ENCODE measurements at places on chromosomes 12 and 14. TPM values are rescaled to one million over a fixed set of nuclear protein-coding genes. Genes with fewer than 3 reads are reported as not detected.

The CCDC177 gene
- total RNA-seq: not detected

The C3AR1 gene
- 1.9 TPM for total RNA-seq

The SERPINA1 gene
- 6.9 TPM for total RNA-seq

The BBOF1 gene
- 10.2 TPM for total RNA-seq

The TAS2R8 gene
- total RNA-seq: not detected

The PLA2G1B gene
- total RNA-seq: not detected

The BICDL1 gene
- not detected for total RNA-seq

The IPO8 gene
- total RNA-seq: 21.0 TPM

The SLC25A47 gene
- not detected for total RNA-seq

The DHRS4 gene
- total RNA-seq: 58.2 TPM

The NELL2 gene
- not detected for total RNA-seq

The LHX5 gene
- not detected for total RNA-seq

The PARP2 gene
- 34.2 TPM for total RNA-seq

The TAS2R50 gene
- total RNA-seq: not detected

The PLBD1 gene
- total RNA-seq: not detected

The ACTN1 gene
- 370 TPM for total RNA-seq

The GON7 gene
- 18.3 TPM for total RNA-seq

The ATP6V1D gene
- total RNA-seq: 130 TPM

The GSKIP gene
- total RNA-seq: 41.5 TPM
